ENCODE measurements at places on chromosomes 2 and 18. TPM values are rescaled to one million over a fixed set of nuclear protein-coding genes. Genes with fewer than 3 reads are reported as not detected.
A peak's percentile ranks its signal among the peaks of the same experiment; 100 is the strongest.

Gene NDC80
- 68.7 TPM for total RNA-seq

GRCh38 chr2:197614532-197614931 is 60.9 kb downstream of the RFTN2 start:
- DNase-seq: no peak

GRCh38 chr2:17935242-17935885 is 56.9 kb downstream of the KCNS3 start:
- no peak for DNase-seq

GRCh38 chr2:237700512-237701032 is 73.2 kb downstream of the LRRFIP1 start:
- no peak for DNase-seq

Gene MAP4K3
- total RNA-seq: 29.1 TPM

Gene MRPS9
- 68.7 TPM for total RNA-seq

Gene CYS1
- 5.9 TPM for total RNA-seq

DNA sequence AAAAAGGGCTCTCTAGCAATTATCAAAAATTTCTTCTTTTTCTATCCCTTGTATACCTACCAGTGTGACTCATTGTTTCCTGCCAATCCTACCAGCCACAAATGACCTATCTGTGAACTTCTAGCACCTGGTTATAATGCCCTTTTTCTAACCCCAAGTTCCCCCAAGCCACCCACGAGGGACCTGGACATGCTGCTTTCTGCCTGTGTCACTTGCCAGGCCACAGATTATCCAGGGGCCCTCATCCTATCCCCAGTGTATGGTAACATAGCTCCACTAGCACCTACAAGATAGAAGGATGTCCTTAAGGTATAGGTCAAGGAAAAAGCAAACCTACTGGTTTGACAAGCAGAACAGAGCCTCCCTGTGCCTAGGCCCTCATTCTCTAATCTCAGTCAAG is 26.8 kb downstream of the AAK1 start:
- peak; percentile 53 for DNase-seq

DNA sequence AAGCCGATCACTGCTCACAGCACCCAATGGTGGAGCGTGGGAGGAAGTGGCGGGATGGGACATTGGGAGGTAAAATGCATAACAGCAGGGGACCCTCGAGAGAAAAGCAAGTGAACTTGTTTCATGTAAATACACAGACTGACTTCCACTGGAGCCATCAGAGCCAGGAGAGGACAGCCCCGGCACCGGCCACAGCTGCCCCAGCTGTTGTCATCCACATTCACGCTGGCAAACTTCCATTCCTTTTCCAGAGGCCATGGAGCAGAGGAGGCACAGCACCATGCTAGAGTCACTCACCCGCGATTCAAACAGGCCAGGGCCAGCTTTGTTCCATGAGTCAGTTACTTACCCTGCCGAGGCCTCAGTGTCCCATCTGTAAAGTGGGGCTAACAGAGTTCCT is 610.9 kb upstream of the SALL3 start:
- no peak for DNase-seq

Gene RNF152
- total RNA-seq: 0.95 TPM

DNA sequence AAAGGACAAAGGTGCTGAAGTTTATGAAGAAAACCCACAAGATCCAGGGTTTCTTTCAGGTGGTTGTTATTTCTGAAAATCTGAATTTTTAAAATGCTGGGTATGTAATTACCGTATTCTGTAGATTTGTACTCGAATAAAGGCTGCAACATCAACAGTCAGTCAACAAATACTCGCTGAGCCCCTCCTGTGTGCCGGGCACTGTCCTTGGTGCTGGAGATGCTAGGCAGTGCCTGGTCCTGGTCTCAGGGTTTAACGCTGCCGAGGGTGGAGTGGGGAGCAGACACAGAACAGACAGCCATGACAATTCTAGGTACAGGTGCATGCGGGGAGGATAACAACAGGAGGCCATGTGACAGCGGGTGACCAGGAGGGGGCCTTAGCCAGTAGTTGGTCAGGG is 27.2 kb upstream of the PDIA6 start:
- no peak for DNase-seq

DNA sequence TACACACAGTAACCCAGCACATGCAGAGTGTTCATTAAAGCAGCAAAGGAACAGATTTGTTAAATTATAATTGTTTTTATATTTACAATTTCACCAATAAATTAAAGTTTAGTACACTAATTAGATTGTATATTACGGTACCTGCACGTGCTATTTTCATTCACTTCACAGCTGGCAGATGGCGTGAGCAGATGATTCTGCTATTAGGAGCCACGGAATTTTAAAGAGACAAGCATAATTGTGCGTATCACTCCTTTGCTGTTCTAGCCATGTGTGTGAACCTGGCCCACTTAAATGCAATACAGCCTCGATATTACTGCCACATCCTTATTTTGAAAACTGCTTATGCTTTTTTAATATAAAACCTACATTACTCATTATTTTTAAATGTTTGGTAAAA is 332.8 kb upstream of the SOX11 start:
- no peak for DNase-seq

DNA sequence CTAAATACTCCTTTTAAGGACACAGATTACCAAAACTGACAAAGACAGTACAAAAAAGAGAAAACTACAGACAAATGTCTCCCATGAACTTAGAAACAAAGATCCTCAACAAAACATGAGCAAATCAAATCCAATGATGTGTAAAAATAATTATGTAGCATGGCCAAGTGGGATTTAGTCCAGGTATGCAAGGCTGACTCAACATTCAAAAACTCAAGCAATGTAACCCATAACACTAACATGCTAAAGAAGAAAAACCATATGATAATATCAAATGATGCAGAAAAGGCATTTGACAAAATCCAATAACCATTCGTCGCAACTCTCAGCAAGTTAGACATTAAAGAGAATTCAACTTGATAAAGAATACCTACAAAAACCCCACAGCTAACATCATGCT is 239.0 kb upstream of the KLHL29 start:
- DNase-seq: no peak

DNA sequence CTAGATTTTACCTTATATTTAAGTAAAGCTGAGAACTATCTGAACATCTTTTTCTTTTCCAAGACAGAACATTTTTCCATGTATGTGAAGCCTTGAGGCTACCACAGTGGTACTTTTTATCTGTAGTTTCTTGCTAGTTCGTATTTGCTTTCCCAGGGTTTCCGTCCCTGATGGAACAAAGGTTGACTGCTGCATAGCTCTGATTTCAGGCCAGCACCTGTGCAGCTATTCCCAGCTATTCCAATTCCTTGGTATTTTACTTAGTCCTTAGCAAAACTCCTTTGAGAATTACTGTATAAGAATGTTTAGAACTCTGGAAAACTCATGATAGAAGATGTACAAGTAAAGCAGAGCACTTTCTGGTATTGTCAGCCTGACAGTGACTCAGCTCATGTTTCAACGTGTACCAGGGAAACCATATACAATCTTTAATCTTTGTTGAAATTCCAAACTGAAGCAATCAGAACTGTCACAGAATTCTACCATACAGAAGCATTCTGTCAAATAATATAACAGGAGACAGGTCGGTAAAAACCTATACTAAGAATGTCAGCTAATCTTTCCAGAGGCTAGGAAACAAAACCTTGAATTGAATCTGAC is 162.2 kb downstream of the PKP4 start:
- DNase-seq: peak; percentile 14

Gene TCF4
- total RNA-seq: 55.0 TPM

Gene C2orf15
- 1.0 TPM for total RNA-seq

DNA sequence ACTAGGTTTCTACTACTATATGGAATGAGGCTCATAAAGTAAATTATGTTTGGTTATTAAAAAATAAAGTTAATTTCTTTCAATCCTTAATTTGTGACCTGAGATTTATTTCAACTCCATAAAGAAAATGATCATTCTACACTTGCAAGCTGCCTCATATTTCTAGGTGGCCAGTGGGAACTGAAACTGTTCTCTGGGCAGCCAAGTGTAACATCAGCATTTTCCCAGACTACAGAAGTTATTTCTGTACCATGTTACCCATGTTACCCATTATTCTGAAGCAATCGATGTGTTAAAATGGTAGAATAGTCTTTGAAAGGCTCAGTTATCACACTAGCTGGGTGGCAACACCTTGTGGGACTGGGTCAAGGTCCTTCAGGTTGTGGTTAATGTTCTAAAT is 139.3 kb upstream of the FBXO11 start:
- DNase-seq: no peak

Gene CHRNG
- total RNA-seq: not detected

DNA sequence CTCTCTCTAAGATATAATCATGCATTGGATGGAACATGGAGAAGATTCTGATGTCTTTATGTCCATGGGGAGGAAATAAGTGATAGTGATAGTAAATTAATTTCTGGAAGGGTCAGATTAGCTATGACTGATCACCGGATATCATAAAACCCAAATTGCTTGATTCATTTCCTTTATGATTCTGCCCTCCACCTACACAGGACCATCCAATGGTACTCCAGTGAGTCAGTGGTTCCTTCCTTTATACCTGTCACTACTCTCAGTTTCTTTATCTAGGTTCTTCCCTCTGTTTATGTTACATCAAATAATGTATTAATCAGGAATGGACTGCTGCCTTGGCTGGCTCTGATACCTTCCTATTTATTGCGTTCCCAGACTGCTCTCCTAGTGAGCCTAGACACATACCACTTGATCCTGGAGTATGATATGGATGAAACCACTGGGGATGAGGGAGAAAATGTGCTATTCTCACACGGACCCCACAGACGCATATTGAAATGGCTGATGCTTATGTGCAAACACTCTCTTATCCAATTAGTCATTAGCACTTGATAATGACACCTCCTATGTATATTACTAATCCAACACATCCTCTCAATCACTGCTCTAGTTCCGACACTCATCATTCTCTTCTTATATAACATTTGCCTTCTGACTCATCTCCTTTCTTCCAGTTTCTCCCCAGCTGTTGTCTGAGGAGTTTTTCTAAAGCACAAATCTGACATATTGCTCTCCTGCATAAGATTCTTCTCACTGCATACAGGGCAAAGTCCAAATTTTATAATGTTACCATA is 315.6 kb downstream of the INSIG2 start:
- DNase-seq: no peak

GRCh38 chr2:191950132-191950874 is 103.4 kb upstream of the CAVIN2 start:
- DNase-seq: peak; percentile 34

GRCh38 chr2:216519154-216519762 is 20.6 kb downstream of the RPL37A start:
- DNase-seq: peak; percentile 76

DNA sequence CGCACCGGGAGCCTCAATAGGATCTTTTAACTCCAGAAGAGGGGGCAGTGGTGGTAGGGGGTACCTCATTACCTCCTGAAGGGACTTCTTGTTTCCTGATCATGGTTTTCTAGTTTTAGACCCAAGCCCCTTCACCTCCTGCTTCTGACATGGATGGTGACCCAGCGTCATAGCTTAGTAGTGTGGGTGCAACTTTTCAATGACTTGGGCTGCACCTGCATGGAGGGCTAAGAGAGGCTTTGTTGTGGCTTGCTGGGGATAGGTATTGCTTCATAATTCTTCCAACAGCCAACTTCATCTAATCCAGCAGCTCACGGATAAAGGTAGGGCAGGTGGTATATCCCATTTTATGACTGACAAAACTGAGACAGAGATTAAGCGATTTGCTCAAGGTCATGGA is 3.0 kb downstream of the SLC1A4 start:
- DNase-seq: no peak

DNA sequence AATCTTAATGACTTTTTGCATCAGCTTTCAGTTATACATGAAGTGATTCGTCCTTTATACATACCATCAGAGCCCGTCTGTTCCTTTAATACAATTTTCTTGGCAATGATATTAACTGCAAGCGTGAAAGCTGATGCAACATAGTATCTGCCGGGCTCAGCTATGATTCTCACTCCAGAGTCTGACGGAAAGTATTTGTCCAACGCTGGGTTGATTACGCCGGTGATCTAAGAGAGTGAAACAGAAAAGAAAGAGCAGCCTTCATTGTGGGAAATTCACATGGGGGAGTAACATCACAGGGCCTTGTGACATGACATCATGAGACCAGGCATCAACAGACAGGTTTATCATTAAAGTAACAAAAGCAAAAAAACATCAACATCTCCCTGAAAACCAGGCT is 6.2 kb downstream of the ODC1 start:
- no peak for DNase-seq

GRCh38 chr18:30139631-30140287 is 902.8 kb downstream of the DSC3 start:
- no peak for DNase-seq

Gene C2orf92
- total RNA-seq: 8.6 TPM

GRCh38 chr2:158191076-158191895 is 89.6 kb downstream of the UPP2 start:
- DNase-seq: no peak

- no peak for DNase-seq
Observed at GRCh38 chr2:120347396-120348060, 1.6 kb downstream of the INHBB start.

DNA sequence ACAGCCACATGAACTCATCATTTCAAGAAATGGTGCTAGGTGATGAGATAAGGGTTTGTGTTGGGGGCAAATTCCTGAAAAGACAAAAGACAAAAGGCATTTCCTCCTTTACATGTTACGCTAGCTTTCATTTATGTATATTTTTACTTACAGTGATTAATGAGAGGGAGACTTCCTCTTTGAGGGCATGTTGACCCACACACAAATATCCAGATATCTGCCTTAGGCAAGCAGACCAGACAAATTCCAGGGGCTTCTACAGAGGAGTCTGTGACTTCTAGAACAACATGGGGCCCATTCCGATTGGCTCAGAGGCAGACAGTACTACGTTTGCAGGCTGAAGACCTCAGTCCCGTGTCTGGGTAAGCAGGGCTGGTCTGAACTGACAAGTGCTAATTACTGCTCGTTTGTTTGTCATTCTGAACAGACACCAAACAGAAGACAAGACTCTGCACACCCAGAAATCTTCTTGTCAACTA is 74.8 kb upstream of the ST6GAL2 start:
- no peak for DNase-seq

Gene OTX1
- 0.41 TPM for total RNA-seq

All from A172 (cell line).